ENCODE measurements at places on chromosomes 7 and 10. TPM values are rescaled to one million over a fixed set of nuclear protein-coding genes. Genes with fewer than 3 reads are reported as not detected.

DNA sequence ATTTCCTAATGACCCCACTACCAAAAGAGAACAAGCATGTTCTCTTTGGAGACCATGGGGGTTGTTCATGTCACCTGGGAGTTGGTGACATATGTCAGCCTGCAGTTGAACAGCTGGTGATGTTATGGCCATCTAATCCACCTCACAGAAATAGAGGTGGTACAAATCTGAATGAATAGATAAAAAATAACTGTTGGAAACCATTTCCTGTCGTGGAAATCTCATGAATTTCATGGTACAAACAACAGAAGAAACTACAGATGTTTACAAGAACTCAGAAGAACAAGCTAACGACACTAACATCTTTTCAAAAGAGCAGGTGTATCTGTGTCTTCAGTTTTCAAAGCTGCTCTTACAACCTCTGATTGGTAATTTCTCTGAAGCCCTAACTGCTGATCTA lies 81.3 kb downstream of the RAPGEF5 start:
- DNase-seq: no peak

Gene CREB5
- total RNA-seq: 0.38 TPM

- DNase-seq: peak; percentile 67
Observed at GRCh38 chr10:47438857-47439474, 44.9 kb downstream of the ANXA8 start.

Gene GARIN1A
- total RNA-seq: not detected

DNA sequence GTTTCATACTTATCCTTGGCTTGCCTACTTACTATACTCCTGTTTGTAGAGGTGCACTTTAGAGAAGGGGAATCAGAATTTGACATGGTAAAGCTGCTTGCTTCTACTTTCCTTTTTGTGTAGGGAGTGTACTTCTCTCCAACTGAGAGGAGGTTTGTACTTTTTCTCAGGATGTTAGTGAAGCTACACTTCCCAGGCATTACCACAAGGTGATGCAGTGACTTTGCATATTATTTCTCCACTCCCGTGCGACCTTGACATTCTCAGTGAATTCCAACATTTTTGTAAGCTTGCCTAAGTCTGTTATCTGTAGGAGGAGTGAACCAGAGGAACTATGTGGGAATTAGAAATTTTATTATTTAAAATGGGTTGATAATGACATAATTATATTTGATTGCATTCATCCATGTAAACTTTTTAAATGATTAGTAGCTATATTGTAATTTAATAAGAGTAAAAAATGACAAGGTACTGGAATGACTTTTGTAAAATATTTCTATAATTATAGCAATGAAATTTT lies 5.2 kb downstream of the TAX1BP1 start:
- peak; percentile 92 for DNase-seq

Gene SH2D4B
- total RNA-seq: not detected

DNA sequence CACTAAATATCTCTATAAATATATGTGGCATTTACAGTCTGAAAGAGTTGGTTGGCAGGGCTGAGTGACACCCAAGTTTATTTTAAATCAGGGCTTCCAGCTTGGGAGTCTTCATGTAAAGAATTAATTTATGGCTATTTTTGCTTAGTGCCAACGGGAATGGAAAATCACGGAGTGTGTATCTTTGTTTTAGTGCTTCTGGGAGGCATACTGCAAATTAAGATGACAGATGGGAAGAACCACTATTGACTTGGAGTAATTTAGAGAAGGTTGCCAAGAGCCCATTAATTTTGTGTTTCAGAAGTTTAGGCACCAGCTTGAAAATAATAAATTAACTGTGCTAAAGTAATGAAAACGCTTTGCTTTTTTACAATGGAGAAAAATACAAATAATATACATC lies 135.2 kb downstream of the GPR37 start:
- no peak for DNase-seq

Gene ELOVL3
- 0.69 TPM for total RNA-seq

Gene LRRC17
- total RNA-seq: 0.38 TPM

DNA sequence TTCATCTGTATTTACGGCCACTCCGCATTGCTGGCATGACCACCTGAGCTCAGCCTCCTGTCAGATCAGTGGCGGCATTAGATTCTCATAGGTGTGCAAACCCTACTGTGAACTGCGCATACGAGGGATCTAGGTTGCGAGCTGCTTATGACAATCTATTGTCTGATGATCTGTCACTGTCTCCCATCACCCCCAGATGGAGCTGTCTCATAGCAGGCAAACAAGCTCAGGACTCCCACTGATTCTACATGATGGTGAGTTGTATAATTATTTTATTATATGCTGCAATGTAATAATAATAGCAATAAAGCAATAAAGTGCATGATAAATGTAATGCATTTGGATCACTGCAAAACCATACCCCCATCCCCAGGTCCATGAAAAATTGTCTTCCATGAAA lies 1172.9 kb upstream of the AUTS2 start:
- DNase-seq: no peak

- no peak for DNase-seq
Observed at GRCh38 chr10:113047963-113048781, 98.1 kb downstream of the TCF7L2 start.
